ENCODE measurements at places on chromosomes 11 and 22.

DNA sequence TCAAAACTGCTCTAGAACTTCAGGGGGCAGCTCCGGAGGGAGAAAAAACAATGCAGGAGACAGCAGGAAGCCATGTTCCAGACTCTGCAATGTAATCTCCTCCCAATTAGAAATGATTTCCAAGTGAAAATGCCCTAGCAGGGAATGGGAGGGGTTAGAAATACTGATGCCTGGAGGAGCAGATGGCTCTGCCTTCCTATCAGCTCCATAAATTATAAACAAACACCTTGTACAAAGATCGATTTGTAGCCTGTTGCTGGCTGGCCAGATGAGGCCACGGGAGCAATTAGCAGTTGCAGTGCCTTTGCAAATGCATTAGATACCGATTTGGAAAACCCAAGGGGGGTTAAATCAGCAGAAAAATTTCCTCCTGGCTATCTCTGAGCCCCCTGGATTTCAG, 46.6 kb upstream of the CHRM4 start:
- no peak for DNase-seq

DNA sequence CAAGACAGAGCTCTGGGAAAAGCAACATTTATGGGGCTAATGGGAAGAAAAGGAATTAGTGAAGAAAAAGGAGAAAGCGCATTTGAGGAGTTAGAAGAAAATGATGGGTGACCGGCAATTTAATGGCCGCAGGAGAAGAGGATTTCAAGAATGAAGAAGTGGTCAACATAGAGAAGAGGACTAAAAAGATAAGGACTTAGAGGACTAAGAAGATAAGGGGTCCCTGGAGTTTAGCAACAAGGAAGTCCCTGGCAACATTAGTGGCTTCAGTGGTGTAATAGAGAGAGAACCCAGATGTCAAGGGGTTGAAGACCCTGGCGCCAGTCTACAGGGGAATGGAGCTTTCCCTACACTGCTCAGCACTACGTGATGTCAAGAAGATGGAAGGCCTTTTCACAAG, 32.3 kb downstream of the WEE1 start:
- no peak for DNase-seq

DNA sequence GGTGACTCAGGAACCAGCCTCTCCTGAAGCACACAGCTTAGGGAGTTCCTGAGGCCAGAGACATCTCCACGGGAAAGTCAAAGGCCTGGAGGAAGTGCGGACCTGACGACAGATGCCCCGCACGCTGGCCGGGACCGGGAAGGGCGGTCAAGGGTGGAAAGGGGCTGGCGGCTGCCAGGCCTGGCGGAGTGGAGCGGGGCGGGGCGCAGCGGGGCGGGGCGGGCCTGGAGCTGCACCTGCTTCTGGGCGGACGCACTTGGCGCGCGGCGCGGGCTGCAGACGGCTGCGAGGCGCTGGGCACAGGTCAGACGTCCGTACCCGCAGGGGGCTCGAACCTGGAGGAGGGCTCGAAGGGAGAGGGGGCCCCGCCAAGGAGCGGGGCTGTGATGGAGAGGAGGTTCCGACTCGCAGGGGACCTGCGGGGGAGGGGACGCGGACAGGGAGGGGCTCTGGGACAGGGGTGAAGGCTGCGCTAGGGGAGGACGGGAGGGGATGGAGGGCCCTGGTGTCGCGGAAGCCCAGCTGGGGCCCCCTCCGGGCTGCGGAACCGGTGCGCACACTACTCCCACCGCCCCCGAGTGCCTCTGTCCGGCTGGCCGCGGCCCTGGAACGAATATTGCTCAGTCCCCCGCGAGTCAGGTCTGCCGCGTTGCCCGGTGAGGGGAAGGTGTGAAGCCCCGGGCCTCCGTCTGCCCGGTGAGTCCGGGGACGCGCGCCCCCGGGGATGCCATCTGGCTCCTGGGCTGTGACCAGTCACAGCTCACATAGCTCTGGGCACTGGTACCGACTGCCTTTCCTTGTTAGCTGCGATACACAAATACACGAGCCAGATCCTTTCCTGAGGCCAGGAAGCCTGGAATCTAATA, at the start of gene TMEM45B:
Gene TMEM45B (plus strand): TSS at position 253 of the 866 bp plus-strand sequence. CDS start 36,635 bp downstream, outside the sequence.
- no peak for DNase-seq

- no peak for DNase-seq
These were observed 107.2 kb downstream of the MAML2 start for GRCh38 chr11:96235751-96236150.

GRCh38 chr11:6681949-6682348, 1.2 kb downstream of the MRPL17 start:
- no peak for DNase-seq

DNA sequence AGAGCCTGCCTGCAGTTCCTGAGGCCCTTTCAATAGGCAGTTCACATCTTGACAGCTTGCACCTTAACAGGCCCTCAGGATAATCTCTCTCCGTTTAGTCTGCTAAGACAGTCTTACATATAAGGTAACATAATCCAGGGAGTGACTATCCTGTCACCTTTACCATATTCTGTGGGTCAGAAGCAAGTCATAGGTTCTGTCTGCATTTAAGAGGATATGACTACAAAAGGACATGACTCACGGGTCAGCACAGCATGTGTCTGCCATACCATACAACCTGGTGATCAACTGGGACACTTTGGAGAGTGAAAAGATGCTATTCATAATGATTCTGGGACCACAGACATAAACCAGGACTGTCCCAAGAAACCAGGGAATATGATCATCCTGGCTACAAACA, 611.1 kb downstream of the SOX6 start:
- DNase-seq: no peak

DNA sequence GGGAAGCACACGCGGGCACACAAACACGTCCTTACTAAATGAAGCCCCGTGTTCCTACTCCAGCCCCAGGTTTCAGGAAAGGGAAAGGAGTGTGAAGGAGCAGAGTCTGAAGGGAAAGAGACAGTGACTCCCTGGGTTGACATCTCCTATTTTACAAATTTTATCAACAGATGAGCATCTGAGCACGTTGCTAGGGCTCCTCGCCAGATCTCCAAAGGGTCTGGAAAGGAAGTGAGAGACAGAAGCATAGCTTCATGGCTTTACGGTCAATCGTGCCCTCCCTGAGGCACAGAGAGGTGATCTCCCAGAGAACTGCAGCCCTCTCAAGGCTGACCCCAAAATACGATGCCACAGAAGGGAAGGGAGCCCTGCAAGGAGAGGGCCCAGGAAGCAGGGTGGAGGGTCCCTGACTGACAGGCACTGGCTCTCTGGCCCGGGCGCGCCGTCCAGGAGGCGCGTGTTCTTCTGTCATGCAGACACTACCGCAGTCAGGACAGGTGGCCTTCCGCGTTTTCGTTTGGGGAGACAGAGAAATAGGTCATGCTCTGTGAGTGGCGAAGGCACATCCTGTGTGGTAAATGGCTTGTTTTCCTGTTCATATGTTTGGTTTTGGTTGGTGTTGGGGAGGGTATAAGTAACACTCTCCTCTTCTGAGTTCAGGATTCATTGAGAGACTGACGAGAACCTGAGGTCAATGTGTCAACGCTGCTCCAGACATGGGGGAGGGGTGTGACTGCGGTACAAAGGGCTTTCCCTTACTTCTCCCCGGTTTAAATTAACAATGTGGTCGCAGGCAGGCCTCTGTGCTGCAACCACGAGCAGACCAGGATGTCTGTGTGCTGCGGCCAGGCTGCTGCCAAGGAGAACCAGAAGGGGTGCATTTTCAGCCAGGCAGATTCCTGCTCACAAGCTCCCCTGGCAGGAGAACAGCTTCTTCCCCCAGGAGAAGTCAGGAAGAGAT, 813.3 kb downstream of the OPCML start:
- no peak for DNase-seq

DNA sequence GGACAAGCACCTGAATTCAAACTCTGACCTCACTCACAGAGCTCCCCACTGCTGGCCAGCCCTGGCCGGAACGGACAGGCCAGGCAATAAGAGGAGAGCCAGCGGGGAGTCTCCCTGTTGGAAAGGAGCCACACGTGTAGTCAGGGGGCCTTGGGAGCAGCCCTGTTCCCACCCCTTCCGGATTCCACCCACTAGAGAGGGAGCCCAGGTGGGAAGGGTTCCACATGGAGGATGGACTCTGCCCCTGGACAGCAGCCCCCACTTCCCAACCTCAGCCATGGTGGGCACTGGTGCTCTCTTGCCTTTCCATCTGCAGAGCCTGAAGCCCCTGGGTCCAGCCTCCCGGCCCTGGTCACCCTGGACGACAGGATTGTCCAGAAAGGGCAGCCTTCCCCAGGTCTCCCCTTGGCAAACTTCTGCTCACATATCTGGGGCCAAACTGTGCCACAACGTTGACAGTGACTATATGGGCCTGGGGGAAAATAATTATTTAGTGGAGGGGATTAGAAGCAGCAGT, 7.5 kb upstream of the APOBEC3A start:
- no peak for DNase-seq

- DNase-seq: no peak
These were observed 86.7 kb downstream of the ALX4 start for GRCh38 chr11:44223238-44223637.

GRCh38 chr22:26474682-26475081, 8.9 kb downstream of the HPS4 start:
- DNase-seq: no peak

- DNase-seq: no peak
These were observed 12.2 kb downstream of the MCHR1 start for GRCh38 chr22:40691532-40691931.

- no peak for DNase-seq
These were observed 55.6 kb downstream of the OR4C45 start for GRCh38 chr11:50088231-50088630.

GRCh38 chr22:31486951-31487350, 2.7 kb downstream of the EIF4ENIF1 start:
- no peak for DNase-seq

GRCh38 chr11:27786864-27787263, 86.6 kb upstream of the BDNF start:
- no peak for DNase-seq

- no peak for DNase-seq
These were observed 53.2 kb upstream of the EHF start for GRCh38 chr11:34567733-34568132.

DNA sequence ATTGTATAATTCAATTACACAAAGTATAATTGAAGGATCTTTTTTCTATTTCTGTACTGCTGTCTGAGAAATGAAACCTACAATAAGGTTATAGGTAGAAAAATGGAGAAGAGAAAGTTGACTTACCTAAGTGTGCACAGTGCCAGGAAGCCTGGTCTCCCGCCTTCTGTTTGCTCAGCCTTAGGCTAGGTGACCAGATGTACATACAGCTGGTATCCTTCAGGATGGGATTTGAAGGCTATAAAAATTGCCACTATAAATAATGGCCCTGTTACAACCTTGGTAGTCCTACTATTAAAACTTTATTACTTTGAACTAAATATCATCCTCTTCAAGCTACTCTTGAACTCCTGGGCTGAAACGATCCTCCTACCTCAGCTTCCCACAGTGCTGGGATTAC, 19.7 kb downstream of the OR51E2 start:
- no peak for DNase-seq

DNA sequence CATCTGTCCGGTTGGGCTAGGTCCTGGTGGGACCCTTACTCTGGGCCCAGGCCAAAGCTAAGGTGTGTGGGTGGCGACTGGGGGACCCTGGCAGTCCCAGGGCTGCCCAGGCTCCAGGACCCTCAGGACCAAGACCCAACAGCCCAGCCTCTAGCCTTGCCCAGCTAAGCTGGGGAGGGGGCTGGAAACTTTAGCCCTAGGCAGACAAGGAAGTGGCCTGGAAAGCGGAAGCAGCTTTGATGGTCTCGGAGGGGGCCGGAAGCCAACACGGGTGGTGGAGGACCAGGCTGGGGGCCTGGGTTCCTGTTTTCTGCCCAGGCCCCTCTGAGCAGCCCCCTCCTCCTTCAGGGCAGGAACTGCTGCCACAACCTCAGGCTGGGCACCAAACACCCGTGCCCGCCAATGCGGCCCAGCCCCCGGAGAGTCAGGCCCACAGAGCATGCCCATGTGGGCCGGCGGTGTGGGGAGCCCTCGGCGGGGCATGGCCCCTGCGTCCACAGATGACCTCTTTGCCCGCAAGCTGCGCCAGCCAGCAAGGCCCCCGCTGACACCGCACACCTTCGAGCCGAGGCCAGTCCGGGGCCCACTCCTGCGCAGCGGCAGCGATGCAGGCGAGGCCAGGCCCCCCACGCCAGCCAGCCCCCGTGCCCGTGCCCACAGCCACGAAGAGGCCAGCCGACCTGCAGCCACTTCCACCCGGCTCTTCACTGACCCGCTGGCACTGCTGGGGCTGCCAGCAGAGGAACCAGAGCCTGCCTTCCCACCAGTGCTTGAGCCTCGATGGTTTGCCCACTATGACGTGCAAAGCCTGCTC, 2.8 kb downstream of the SIPA1 start:
- no peak for DNase-seq

DNA sequence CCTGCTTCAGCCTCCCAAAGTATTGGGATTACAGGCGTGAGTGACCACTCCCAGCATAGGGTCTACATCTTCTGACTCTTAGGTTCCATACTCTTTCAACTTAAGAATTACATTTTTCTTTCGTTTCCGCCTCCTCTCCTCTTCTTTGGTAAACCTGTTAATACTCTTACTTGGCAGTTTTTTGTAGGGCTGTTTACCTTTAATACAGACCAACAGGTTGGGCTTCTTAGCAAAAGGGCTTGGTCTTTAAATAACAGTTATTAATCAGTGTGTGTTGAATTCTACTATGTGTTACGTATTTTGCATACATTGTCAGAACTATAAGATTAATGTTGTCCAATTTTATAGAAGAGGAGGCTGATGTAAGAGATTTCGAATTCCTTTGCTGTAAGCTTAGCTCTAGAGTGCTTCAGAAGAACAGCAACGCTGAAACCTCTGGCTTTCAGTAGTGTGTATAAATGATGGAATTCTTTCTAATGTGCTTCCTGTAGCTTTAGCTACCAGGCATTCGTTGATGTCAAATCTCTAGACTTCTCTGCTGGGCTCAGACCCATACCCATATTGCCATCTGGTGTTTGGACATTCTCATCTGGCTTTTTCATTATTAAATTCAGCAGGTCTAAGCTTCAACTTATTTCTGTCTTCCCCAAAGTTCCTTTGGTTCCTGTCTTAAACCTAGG, 3.1 kb downstream of the FDX1 start:
- DNase-seq: no peak

- no peak for DNase-seq
These were observed 10.2 kb upstream of the AMPD3 start for GRCh38 chr11:10444725-10445315.

- no peak for DNase-seq
These were observed 16.4 kb upstream of the POLD3 start for GRCh38 chr11:74575999-74576398.

GRCh38 chr11:119538753-119539152, 115.8 kb upstream of the THY1 start:
- no peak for DNase-seq

DNA sequence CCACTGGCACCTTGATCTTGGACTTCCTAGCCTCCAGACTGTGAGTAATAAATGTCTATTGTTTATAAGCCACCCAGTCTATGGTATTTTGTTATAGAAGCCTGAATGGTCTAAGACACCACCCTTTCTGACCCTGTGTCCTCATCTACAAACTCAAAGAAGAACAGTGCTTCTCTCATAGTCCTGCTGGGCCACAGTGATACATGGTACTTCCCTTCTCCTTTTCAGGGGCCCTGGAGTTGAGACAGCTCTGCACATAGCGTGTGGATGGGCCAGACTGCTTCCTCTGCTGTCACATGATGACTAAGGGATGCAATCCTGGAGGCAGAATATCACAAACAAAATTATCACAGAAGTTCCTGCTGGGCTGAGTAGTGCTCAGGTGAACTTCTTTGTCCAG, 5.0 kb downstream of the KCNJ11 start:
- DNase-seq: no peak

Data from stimulated activated CD8-positive, alpha-beta memory T cell treated with anti-CD3 and anti-CD28 coated beads, Interleukin-7, amount 100 ng/mL, for 24 hours (primary cell).